Non-pigmented ciliary epithelial cell (primary cell): ENCODE measurements at places on chromosomes 2 and 18.

- no peak for DNase-seq
Observed at GRCh38 chr2:136381245-136381644, 263.3 kb upstream of the CXCR4 start.

DNA sequence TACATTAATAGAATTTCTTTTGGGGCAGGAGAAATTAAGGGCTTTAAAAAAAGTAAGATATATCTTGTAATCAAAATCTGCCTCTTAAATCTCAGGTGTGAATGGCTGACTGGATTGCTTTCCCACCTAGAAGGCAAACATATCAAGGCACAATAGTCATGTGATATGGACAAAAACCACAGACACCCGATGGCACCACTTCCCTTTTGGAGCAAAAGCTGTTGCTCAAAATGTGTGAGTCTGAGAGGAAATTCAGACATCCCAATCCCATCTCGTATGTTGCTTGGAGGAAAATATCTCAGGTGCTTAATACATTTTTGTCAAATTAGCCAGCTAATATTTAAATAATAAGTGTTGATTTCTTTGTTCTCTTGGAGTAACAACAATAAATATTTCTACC is 120.7 kb downstream of the KCNF1 start:
- DNase-seq = no peak

DNA sequence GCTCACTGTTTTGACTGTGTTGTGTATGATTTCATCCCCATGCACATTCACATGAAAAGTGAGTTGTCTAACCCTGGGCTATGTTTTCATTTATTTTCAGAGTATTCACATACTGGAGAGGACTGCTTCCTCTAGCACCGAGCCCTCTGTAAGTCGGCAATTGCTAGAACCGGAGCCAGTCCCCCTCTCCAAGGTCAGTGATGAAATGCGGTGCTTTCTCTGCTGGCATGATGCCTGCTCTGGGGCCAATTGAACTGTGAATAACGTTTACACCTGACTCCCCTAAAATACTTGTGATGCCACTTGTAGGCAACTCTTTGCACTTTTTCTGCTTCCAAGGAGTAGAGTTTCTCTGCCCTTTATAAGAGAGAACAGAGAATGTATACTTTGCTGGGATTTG is 126.9 kb downstream of the PRKRA start:
- no peak for DNase-seq

DNA sequence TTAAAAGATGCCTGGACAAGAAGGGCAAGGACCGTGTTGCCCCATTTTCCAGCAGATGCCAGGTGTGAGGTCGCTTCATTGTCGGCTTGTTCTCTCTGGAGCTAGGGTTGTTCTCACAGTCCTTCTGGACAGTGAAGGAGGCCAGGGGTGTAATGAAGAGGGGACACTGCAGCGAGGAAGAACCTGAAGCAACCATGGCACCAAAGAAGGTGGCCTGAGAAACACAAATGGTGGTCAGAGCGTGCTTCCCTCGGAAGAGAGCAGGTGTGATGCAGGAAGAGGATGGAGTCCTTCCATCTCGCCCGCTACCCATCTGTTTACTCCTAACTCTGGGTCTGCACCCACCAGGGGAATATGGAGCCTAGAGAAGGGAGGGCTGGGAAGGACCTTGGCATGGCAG is 50.3 kb upstream of the TWIST2 start:
- DNase-seq = no peak

DNA sequence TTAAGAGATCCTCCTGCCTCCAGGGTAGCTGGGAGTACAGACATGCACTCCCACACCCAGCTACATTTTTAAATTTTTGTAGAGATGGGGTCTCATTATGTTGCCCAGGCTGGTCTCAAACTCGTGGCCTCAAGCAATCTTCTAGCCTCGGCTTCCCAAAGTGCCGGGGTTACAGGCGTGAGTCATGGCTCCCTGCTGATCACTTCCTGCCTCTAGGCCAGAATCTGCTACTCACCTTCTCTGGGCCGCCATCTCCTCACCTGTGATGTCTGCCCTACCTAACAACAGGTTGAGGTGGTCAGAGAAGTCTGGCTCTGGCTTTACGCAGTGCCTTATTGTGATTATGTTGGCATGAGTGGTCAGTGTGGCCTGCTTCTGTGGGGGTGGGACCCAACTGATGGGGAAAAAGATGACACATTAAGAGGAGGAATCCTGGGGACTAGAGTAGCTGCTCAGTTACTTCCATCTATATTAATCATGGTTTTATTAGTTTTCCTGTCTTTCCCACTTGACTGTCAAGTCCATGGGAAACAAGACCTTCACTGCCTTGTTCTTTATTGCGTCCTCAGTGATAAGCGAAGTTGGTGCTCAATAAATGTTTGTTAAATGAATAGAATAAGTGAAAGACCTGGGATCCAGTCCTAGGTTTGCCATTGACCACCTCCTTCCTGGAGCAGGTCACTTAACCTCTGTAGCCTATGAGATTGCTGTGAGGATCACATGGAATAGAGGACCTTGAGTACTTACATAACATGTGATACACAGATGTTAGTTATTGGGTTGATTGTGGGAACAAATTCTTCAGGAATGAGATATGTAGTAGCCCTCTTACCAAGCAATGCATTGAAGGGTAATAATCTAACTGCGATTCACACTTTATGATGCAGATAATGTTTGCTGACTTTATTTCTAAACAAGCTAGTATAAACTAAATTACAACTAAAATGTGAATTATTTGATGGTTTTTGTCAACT is 15.7 kb downstream of the KCTD1 start:
- DNase-seq = no peak

DNA sequence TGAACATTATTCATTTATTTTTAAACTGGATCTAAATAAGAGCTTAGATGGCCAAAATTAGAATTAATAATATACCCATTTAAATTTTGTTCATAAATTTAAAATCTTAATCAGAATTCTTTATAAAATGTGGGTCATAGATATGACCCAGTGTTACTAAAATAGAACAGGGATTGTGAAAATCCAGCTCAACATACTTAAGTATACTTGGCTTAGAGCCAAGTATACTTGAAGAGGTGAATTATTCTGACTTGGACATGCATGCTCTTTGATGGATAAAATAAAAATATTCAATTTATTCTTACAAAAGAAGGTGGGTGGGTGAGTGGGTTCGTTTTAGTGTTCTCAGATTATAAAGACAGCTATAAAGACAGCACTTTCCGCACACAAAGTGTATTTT is 70.7 kb downstream of the SPOPL start:
- DNase-seq = no peak

GRCh38 chr2:209145941-209146681 is 277.7 kb upstream of the MAP2 start:
- DNase-seq = no peak

- DNase-seq = no peak
Observed at GRCh38 chr2:39661826-39662225, 3.9 kb upstream of the TMEM178A start.

DNA sequence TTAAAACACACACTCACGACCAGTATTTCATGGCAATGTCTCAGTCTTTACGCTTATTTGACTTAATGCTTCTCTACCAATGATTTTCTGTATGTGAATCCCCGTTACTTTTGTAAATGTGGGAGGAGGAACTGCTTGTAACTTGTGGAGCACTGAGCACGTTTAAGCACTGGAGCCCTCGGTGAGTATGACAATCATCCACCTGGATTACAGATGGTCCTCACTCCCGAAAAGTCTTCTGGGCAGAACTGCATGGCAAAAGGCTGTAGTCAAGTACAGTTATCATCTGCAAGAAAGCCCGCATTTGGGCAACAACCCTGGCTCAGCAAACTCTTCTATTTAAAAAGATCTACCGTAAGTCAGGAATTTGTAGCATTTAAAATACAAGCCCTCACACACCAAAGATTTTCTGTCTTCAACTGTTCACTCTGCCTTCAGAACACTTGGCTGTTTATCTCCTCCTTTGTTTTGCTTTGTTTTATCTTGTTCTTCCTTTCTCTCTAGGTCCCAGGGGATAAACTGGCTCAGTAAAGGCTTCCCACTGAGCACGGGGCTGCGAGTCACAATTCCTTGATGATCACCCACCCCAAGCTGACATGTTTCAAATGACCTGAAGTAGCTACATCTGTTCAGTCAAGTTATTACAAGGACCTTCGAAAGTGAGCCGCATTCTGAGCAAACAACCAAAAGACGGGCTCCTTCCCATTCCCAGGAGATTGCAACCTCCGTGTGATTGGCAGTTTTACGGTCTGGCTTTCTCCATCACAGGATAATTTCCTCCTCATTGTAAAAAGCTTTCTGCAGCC is 102.2 kb downstream of the DLGAP1 start:
- no peak for DNase-seq

DNA sequence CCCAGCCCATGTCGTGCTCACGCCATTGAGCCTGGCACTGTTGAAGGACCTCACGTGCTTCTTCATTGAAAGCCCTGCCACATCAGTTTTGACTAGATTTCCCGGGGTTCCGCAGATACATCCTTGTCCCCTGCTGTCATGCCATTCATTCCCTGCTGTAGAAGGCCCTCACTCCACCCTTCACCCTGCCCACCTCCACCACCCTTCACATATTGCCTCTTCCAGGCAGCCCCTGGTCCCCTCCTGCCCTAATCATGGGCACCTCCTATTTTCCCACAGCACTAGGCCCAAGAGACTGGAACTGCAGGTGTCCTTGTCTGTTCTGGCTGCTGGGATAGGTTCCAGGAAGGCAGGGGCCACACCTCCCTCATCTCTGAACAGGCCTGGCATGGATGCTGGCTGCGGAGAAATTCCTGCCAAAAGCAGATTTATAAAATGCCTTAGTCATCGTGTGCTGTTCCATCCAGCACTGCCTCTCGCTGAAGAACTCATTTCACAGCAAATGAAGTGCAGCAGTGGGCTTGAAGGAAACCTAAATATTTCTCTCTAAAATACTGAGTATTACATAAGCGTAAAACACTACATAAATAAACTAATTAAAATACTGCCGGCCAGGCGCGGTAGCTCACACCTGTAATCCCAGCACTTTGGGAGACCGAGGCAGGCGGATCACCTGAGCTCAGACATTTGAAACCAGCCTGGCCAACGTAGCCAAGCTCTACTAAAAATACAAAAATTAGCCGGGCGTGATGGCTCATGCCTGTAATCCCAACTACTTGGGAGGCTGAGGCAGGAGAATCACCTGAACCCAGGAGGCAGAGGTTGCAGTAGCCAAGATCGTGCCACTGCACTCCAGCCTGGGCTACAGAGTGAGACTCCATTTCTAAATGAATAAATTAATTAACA is 38.4 kb downstream of the EIF4E2 start:
- DNase-seq = peak; percentile 24

- no peak for DNase-seq
Observed at GRCh38 chr2:74648009-74648443, at the start of gene M1AP. Gene M1AP, minus strand, starts transcription at chr2:74648330. Its CDS starts 8,055 bp downstream, at chr2:74640275.

DNA sequence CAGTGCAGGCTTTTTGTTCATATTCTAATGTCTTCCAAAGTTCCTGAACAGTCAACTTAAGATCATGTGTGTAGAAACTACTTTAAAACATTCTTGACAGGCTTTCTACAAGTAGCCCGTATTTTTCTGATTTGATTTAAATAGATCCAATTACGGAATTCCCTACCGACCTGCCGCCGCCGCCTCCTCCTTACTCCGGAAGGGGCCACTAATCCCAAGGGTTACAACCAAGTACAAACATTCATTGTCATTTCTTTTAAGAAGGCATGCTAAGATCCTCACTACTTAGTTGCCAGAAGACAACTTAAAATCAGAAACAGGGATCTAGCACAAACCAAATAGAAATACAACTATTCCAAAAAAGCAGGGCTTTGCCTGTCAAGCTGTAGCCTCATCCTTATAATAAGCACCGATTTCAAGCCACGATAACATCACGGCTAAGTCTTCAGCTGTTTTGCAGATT is 784 bp downstream of the WDR33 start:
- DNase-seq = no peak
